ENCODE measurements at places on chromosomes 5 and 9. TPM values are rescaled to one million over a fixed set of nuclear protein-coding genes. Genes with fewer than 3 reads are reported as not detected.

The MOB3B gene
- 0.54 TPM for total RNA-seq

The JADE2 gene
- 74.1 TPM for total RNA-seq

The QRFP gene
- under 0.01 TPM for total RNA-seq

The PPP1R26 gene
- total RNA-seq: 21.3 TPM

The MARCHF11 gene
- not detected for total RNA-seq

The QSOX2 gene
- total RNA-seq: 11.0 TPM

The SH3GL2 gene
- total RNA-seq: not detected

The SLIT3 gene
- under 0.01 TPM for total RNA-seq

The TLX3 gene
- not detected for total RNA-seq

DNA sequence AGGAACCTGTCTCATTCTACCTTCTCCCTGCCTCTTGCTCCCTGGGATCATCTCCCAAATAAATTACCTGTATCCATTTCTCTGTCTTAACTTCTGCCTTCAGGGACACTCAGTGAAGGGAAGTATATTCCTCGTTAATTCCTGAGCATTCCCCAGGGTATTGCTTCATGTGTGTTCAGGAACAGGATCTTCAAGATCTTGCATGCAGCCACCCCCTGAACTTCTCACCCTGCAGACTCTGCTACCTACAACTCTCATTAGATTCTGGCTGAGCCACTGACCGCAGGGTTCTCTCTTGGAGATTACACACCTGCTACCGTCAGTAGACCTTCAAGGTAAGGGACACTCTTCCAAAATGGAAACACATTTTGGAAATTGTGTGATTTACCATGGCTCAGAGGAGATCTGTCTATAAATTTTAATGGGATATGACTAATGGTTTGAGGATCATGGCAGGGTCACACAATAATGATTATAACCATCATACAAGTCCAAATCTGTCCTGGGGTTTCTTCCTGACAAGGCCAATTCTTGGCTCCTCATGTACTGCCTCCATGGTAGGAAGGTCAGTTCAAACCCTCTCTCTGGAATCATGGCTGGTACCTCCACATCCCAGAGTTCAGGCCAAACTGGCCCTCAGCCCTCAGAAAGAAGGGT, 38.9 kb upstream of the UGCG start:
- DNase-seq: no peak

GRCh38 chr5:150329881-150330876, 27.3 kb upstream of the TCOF1 start:
- DNase-seq: no peak

DNA sequence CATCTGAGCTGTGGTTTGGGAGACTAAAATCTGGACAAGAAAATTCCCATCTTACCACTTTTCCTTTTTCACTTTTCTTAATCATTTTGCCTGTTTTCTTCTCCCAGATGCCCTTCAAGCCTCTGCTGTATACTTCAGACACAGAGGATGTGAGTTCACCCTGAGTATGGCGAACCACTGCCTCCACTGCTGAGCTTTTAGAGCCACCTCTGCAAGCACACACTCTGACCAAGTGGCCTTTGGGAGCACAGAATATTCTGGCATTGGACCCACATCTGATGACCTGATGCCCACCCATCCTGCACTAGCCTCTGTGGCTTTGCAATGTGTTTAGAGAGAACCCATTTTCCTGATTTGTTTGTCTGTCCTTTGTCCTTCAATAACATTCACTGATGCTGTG, 32.5 kb downstream of the TERT start:
- DNase-seq: no peak

GRCh38 chr9:109382182-109382581, 61.3 kb upstream of the EPB41L4B start:
- DNase-seq: no peak

DNA sequence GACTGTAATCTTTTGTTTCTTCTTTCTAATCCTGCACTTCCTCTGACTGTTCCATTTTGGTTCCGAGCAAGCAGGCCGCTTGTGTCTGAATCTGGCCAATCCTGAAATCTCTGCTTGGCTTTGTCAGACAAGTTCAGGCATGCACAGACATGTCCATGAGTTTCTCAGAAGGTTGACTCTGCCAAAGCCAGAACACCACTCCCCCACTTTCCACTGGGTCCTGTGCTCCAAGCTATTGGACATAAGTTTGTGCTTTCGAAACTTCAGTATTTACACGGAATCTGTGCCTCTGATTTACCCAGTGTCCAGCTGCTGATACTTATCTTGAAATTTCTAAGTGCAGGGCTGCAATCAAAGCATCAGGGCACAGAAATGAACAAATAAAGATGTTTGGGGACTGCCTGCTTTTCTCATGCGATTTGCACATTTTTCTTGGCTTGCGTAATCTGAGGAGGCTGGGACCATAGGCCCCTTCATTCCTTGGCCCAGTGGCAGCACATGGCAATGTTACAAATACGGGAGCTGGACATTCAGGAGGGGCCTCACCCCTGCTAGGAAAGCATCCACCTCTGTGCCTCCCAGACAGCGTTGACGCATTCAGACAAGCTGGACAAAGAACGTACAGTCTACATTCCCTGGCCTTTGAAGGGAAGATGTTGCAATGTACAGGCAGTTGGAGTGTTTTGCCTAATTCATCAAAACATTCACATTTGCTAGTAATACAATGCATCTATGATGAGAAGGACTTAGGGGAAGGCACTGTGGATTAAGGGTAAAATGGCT, 209.2 kb upstream of the PAPPA start:
- no peak for DNase-seq

DNA sequence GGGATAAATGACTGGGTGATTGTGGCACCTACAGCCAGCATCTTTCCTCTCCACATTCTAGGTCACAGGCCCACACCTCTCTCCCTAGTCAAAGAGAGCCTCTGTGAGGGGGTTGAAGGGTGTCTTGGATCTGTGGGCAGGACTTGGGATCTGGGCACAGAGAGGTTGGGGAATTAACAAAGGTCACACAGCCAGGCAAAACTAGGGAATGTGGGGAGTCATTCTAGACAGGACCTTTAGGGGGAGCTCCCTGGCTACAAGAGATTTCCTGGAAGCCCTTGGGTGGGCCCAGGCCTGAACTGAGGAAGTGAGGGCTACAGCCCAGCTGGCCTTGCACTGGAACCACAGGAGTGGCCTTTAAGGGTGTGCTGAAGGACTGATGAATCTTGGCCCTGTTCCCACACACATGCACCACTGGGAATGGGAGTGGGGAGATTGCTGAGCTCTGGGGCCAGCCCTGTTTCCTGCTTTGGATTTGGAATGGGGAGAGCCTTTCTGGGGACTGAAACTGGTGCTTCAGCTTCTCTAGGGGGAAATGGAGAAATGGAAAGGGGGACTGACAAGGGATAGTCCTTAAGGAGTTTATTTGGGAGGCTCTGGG, 12.4 kb upstream of the CXXC5 start:
- peak; percentile 67 for DNase-seq

- no peak for DNase-seq
Observed at GRCh38 chr9:136851941-136852663, at the start of gene MAMDC4. MAMDC4 (plus strand) TSS chr9:136852346; CDS start chr9:136852417, 71 bp downstream.

GRCh38 chr9:115972843-115973595, 180.6 kb upstream of the PAPPA start:
- no peak for DNase-seq

GRCh38 chr9:14748373-14748772, 25.8 kb upstream of the CER1 start:
- DNase-seq: no peak

DNA sequence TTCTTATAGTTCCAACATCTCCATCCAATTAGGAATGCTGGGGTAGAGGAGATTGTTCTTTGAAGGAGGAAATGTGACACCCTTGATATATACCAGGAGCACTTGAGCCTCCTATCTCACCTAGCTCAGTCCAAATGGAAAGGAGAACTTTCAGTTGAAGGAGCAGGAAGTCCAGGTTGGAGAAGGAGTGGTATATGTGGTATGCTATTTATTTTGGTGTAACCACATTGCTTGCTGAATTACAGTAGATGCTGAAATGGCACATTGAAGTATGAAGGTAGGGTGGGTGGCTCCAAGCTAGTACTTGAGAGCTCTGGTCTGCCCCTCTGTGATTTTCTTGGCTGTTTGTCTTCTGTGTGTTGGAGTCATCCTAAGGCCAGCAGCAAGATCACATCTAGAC, 6.1 kb downstream of the CSNK1G3 start:
- DNase-seq: peak; percentile 11

DNA sequence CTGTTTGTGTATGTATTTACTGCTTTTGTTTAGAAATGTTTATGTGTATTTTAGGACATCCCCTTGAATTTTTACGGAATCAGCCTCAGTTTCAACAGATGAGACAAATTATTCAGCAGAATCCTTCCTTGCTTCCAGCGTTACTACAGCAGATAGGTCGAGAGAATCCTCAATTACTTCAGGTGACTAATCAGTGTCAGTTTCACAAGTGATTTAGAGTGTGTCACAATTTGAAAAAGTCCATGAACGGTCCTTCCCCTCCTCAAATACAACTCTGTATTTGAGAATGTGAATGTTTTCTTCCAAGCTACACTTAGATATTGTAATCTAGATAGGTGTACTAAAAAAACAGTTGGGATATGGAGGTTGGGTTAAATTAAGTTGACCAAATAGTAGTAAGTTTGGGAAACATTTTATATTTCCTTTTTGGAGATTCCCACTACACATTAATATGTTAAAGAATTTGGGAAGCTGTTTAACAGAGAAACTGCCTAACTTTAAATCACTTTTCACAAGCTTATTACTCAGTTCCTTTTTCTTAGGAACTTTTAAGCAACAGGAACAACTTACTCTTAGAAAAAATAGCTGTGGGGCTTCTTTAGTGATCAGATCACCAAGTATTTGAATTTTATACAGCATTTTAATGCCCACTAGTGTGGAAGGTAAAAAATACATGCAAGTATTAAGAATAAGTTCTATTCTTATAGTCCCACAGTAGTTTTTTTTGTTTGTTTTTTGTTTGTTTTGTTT, 40.9 kb downstream of the RAD23B start:
- no peak for DNase-seq

GRCh38 chr9:101271102-101271501, 113.7 kb downstream of the BAAT start:
- no peak for DNase-seq

- no peak for DNase-seq
Observed at GRCh38 chr5:173016598-173017046, 33.1 kb downstream of the ATP6V0E1 start.

DNA sequence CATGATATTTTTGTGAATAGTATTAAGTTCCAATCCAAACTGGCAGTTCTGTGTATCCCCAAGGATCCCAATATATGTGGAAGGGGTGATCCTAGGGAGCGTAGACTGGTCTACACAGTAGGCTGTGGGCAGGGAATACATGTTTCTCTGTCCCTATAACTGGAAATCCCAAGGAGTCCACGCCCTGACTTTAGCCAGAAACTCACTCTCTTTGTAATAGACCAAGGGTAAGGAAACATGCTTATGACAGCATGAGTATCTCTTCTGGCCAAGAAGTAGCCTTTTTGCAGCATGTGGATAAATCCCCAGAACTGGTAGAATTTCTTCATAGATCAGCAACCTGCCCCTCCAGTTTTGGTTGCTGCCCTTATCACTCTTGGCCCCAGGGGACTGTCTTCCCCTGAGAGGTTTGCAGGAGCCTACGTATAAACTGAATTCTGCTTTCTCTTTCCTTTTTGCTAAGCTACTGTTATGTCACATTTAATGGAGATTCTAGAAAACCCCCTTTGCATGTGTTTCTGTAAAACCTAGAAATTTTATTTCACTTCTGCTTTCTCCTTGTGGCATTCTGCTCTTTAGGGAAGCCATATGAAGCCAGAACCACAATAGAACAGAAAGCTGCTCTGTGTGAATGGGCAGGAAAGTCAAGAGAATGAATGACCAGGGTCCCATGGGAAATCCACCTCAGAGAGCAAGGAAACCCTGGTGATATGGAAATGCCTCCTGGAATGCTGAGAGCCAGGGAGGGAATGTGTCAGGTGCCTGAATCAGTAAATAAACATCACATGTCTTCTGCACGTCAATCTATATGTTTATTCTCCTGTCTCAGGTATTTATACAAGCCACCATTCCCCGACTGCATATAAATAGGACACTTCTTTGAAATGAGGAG, 3.5 kb downstream of the IFNA2 start:
- DNase-seq: no peak

DNA sequence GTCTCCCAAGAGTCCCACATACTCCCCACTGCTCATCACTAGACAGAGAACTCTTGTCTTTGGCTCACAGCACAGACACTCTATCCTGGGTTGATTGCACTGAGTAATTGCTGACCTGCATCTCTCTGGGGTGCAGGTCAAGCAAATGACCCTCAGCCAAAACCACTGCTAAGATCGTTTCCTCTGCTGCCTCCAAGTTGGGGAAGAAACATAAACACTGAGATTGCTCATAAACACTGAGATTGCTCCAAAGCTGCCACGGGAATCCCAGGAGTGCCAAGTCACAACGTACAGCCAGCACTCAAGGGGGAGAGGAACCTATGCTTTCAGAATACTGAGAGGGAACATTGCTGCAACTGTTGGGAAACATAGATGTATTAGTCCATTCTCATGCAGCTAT, 1402.1 kb upstream of the ACO1 start:
- DNase-seq: no peak

GRCh38 chr5:149046196-149046829, 16.5 kb downstream of the SH3TC2 start:
- DNase-seq: no peak

DNA sequence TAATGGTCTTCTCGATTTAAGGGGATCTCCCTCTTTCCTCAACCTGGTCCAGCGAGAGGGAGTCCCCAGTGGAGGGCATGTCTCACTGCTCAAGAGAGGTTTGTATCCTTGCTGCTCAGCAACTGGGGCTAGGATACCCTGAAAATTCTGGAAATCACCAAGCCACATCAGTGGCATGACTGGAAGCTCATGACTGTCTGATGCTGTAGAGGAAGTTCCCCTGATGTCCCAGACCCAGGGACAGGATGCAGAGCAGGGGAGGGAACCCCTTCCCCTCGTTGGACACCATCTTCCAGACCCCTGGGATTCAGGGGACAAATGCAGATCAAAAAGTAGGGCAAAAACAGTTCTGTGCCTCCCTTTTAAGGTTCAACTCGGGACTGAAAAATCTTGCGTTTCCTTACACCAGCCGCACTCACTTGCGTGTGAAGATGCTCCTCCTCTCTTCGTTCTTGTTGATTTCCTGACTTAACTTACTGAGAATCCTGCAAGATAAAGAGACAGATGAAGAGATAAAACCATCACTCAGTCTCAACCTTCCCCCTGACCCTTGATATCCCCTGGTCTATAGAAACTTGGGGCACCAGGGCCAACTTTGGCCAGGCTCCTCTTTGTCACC, 22.1 kb downstream of the LCP2 start:
- DNase-seq: no peak

All from hematopoietic multipotent progenitor cell (in vitro differentiated cells).